ENCODE measurements at places on chromosomes 5 and 9.

DNA sequence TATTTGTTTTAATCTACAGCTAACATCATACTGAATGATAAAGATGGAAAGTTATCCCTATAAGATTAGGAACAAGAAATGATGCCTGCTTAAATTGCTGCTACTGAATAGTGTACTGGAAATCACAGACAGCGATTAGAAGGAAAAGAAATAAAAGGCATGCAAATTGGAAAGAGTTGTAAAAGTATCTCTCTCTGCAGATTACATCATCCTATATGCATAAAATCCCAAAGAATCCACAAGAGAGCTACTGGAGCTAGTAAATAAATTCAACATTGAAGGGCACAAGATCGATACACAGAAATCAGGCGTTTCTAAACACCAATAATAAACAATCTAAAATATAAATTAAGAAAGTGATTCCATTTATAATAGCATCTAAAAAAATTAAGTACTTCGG lies 75.3 kb upstream of the SIMC1 start:
- DNase-seq, result no peak

- no peak for DNase-seq
Measured at GRCh38 chr5:171392585-171393159, 5.0 kb downstream of the NPM1 start.

DNA sequence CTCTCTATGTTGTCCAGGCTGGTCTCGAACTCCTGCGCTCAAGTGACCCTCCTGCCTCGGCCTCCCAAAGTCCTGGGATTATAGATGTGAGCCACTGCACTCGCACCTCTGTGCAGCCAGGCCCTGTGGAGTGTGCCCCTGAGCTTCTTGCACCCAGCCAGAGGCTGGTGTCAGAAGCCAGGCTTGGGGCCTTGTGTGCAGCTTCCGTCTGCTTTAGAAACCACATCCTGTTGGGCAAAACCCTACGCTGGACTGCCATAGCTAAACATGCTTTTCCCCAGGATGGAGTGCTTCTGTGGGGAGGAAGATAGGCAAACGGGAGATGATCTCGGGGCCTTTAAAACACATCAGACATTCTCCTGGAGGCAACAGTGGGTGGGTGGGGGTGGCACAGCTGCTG lies 40.1 kb downstream of the PRRT1B start:
- DNase-seq, result peak; percentile 32

DNA sequence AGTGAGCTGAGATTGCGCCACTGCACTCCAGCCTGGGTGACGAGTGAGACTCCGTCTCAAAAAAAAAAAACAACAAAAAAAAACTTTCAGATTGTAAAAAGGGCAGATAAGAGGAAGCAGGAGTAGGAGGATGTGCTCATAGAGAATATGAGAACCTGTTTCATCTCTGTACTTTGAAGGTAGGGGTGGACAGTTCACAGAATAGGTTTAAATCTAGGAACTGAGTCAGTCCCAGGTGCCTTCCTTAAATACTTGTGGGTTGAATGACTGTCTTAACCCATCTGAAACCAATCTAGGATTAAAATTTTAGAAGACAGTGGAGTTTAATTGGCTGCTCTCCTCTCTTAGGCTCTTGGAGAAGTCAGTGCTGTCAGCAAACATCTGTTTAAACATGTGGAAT lies 12.4 kb downstream of the POLK start:
- DNase-seq, result no peak

- no peak for DNase-seq
Measured at GRCh38 chr5:31738199-31738598, 99.3 kb downstream of the PDZD2 start.

- no peak for DNase-seq
Measured at GRCh38 chr9:71736236-71736635, 32.1 kb downstream of the CEMIP2 start.

- DNase-seq, result no peak
Measured at GRCh38 chr9:137311171-137311985, 9.3 kb upstream of the NRARP start.

DNA sequence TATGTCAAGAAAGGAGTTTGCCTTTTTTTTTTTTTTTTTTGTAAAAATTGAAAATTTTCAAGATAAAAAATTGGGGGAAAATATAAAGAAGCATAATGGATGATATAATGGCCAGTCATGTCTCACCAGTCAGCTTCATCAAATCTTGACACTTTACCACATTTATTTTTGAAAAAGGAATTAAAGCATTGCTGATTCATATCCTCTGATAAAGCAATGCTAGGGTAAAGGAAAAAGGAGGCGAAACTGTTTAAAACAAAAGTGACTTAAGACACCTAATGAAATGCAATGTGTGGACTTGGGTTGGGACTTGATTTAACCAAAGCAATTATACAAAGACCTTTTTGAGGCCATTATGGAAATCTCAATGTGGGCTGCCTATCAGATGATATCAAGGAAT lies 208.5 kb downstream of the ARHGAP26 start:
- no peak for DNase-seq

GRCh38 chr9:115328228-115328627 lies 210.3 kb upstream of the TNC start:
- no peak for DNase-seq

GRCh38 chr5:40306869-40307487 lies 372.7 kb upstream of the PTGER4 start:
- no peak for DNase-seq

DNA sequence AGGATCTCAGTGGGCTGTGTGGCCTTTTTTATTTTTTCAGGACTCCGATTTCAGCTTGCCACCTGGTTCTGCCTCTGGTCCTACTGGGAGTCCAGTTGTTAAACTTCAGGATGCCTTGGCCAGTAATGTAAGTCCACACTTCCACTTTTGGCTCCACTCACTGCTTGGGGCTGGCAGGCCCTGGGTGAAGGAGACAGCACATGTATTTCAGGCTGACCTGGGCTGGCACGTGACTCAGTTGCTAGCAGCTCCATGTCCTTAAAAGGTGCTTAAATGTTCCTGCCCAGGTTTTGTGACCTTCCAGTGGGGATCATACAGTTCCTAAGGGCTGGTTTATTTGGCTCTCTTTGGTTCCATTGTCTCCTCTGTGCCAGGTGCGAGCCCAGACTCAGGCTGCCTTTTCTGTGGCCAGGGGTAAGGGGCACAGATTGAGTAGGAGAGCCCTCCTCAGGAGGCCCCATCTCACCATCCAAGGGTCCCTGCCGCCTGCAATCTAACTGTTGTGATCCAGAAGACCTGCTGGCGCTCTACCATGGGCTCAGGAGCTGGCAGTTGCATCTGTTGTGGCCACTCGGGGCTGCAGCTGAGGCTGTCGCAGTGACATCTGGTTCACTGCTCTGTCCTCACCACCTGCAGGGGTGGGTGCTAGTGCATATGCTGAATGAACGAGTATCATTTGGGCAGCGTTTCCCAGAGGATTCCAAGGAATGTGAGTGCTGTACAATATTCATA lies 19.2 kb upstream of the POMT1 start:
- DNase-seq, result no peak

- DNase-seq, result no peak
Measured at GRCh38 chr5:173582216-173583111, 34.0 kb downstream of the BOD1 start.

DNA sequence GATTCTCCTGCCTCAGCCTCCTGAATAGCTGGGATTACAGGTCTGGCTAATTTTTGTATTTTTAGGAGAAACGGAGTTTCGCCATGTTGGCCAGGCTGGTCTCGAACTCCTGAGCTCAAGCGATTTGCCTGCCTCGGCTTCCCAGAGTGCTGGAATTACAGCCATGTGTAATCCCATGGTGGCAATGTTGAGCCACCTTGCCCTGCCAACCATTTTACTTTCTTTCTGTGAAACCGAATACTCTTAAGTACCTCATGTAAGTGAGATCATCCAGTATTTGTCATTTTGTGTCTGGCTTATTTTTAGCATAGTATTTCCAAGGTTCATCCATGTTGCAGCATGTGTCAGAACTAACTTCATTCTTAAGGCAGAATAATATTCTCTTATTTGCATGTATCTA lies 8.2 kb downstream of the PRRC2B start:
- DNase-seq, result no peak

GRCh38 chr5:170444181-170444580 lies 55.0 kb upstream of the KCNMB1 start:
- DNase-seq, result no peak

- DNase-seq, result no peak
Measured at GRCh38 chr5:154415114-154415513, 30.7 kb upstream of the SAP30L start.

DNA sequence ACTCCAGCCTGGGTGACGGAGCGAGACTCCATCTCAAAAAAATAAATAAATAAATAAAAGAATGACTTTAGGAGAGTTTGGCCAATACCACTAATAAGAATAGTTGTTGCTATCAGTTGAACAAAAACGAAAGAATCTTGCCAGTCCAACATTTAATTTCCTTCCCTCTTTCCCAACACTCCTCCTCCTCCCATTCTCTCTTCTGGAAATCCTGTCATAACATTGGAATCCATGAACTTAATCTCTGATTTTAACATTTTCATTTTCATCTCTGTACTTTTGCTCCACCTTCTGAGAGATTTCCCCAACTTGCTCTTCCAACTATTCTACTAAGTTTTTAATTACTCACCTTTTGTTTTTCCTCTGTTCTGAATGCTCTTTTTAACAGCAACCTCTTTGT lies 42.8 kb upstream of the CDK20 start:
- no peak for DNase-seq

DNA sequence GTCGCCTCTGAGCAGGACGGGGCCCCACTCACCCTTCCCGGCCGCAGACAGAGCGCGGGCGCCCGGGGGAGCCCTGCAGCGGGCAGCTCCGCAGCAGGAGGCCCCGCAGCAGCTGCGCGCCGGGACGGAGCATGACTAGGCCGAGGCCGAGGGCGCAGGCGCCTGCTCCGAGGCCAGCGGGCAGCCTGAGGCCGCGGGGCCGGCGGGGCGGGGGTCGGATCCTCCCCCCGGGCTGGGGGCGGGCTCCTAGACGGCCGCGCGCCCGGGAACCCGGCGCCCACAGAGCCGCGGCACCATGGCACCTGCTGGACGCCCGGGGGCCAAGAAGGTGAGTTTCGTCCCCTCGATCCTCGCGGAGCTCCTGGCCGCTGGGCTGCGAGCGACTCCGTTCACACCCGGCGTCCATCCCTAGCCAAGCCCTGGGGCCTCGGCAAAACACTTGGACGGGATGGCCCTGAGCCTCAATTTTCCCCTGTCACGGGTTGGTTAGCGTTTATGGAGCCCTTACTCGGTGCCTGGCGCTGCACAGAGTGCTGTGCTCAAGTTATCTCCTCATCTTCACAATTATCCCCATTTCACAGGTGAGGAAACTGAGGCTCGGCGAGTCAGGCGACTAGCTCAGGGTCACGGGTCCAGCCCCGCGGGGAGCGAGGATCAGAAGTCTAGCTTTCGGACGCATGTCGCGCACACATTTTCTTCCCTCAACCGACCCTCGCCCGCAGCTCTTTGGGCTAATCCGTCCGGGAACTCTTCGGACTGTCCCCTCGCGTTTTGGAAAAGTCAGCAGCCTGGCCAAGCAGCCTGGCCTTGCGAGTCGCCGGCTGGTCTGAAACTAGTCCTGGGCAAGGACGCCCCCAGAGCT lies at the start of the genes BHMT2 and DMGDH:
BHMT2 (plus strand) TSS at position 280 of the 862 bp plus-strand sequence; CDS start at position 296, 16 bp downstream.
DMGDH (minus strand) TSS at position 187 of the 862 bp plus-strand sequence; CDS start at position 133, 54 bp downstream.
- DNase-seq, result no peak

DNA sequence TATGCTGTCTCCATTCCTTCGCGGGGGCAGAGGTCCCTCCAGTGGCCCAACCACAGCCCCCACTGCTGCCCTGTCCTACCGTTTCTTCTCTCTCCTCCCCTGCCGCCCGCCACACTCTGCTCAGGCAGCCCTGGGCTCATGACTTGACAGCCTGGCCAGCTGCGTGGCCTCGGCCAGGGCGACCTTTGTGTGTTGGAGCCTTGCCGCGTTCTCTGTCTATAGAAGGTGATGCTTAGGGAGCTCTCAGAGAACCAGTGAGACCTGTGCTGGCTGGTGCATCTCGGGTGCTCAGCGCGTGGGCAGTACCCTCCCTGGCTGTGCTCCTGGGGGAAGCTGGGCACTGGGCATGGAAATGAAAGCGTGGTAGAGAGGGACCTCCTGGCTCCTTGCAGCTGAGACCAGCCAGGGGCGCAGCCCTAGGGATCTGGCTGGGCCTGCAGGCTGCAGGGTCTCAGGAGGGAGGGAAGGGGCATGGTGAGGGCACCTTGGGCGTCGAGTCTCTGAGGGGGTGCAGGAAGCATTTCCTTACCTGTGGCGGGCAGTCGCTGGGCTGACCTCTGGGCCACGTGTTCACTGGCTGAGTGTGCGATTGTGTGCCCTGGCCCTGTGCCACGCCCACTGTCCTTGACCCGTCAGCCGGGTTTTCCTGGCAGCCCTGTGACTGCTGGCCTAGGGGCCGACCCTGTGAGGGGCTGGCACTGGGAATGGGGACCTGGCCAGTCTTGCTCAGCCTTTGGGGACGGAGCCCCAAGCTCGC lies 50.3 kb downstream of the RXRA start:
- DNase-seq, result no peak

- DNase-seq, result no peak
Measured at GRCh38 chr5:198516-199196, 7.4 kb downstream of the LRRC14B start.

GRCh38 chr5:39513236-39513635 lies 88.5 kb upstream of the DAB2 start:
- no peak for DNase-seq

- no peak for DNase-seq
Measured at GRCh38 chr5:20476016-20476415, 488.0 kb upstream of the CDH18 start.

GRCh38 chr5:88689668-88690408 lies 193.1 kb downstream of the MEF2C start:
- DNase-seq, result no peak

DNA sequence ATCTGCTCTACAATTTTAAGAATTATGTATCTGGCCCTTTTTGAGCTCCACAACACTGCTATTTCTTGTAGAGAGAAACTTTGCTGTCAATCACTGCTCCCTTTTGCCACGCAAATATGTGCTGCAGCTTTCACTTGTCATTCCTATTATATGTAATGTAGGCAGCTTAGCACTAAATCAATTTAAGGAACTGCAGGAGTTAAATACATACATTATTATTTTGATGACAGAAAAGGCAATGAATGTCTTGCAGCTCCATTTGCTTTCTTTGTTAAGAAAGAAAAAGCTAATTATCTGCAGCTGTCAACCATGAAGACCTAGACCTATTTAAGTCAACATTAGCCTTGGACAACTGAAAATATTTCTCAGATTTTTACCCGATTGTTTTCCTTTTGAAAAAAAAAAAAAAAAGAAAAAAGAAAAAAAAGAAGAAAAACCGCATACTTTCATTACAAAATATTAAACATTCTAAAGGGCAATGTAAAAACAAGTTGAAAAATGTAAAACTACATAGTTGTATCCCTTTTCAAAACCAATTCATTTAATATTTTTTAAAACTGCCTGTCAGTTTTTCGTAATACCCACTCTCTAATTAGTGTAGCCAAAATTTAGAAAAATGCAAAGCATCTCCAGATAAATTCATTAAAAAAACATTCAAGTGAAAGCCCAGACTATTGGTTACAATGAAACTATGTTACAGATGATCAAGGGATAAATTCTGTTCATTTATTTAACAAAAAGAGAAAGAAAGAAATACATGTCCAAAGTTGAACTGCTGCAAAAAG lies 57.2 kb downstream of the RFX3 start:
- no peak for DNase-seq

DNA sequence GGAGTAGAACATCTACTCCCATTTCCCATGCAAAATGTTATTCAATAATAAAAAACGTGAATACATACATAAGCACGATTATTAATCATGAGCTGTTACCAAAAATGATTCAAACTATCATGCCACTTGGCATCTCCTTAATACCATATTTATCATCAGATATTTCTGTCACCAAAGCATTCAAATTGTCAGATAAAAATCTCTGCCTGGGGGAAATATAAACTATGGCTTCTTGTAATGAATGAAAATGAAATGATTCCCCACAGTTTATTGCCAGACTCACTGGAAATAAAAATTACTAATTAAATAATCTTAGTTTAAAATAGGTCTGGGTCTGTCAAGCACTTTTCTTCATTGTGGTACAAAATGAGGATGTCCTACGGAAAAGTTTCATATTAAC lies 265.4 kb downstream of the EDIL3 start:
- DNase-seq, result no peak

Measured in GM19239 (cell line).